ENCODE measurements at places on chromosomes 4 and X.

GRCh38 chrX:21255032-21255618 lies 119.1 kb upstream of the CNKSR2 start:
- DNase-seq: no peak

DNA sequence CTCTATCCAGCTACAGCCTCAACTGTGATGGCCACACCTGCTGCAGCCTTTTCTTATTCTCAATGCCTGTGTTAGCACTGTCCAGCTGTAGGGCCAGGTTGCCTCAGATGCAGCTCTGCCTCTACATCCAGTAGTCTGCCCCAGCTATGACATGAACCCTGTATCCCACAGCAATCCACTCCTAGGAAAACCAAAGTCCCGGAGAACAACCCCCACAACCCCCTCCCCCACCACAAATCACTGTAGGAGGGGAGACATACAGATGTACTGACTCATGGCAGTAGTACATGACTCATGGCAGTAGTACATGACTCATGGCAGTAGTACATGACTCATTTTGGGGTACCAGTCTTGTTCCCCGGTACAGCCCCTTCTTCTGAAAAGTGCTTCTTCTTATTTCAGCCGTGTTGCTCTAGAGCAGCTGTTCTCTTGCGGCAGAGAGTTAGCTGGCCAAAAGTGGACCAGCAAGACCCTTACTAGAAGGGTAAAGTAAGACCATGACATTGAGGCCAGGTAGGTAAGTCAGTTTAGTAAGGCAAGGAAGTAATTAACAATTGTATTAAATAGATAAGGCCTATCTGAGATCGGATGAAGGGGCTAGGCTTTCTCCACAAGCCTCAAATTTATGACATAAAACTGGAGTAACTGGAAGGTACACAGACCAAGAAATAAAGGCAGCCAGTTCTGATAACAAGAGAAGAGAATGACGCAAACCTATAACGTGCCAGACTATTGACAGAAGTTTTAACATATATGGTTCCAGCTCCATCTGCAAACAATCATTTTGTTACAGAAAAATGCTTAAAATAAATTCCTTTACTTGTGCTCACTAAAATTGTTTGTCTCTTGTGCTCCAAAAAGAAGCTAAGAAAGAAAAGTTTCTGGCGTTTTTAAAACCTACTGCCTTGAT lies 221.4 kb downstream of the TACR3 start:
- DNase-seq: no peak

- DNase-seq: no peak
These were observed 56.4 kb upstream of the SPOCK3 start for GRCh38 chr4:167290678-167291077.

DNA sequence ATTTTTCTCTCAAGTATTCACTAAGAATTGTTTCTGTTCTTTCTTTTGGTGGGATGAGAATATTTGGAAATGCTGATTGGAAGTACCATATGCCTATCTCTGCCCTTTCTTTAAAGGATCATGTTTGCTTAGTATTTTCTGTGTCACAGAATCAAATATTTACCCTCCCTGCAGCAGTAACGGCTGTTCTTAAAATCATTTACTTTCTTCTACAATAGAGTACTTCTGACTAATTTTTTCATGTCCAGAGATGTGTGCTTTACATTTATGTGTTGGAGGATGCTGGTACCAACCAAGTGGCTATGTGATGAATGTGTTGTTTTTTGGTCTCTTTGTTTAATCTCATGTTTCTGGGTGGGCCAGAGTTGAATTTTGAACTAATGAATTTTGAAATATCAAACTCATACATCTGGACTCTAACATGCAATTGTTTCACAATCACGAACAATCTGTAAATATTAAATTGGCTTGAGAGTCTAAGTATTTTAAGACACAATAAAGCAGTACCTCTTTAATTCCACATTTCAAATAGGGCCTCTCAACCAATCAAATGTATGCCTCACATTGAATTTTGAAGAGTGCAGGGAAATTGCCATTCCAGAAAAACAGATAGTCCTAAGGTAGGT lies 59.4 kb upstream of the ARSJ start:
- no peak for DNase-seq

GRCh38 chr4:153931804-153932203 lies 142.9 kb upstream of the SFRP2 start:
- no peak for DNase-seq

DNA sequence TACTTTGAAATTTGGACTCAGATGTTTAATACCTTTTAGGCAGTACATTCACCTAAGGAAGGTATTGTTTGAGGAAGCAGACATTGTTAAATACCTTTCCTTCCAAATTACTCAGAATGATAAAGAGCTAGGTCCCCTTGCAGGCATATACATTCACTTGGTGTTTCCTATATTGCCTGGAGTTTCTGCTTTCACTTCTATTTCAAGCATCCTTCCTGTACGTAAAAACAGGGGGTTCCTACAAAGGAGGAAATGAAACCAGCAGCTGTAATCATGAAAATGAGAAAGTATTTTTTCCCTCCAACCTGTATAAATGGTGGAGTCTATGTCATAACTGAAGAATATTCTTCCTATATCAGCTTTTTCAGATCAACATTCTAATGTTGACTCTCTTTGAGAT lies 90.4 kb upstream of the RASGEF1B start:
- DNase-seq: no peak

DNA sequence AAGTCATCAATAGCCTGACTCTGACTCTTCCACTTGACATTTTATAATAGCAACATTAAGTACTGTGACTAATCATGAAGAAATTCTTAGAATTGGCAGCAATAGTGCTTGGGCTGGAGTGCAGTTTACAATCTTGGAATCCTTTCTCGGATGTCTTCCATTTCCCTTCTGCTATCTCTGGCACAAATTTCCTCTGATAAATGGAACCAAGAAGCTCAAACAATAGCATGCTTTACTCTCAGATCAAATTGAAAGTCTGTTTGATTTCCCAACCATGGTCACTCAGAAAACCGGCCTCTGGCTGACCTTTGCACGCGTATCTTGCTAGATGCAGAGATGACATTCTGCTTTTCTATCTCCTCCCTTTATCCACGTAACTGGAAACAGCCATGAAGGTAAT lies 99.0 kb upstream of the SPANXC start:
- DNase-seq: no peak

Data from NCI-H2107 (cell line).